Naive thymus-derived CD8-positive, alpha-beta T cell (primary cell): ENCODE measurements at places on chromosomes 4 and X. TPM values are rescaled to one million over a fixed set of nuclear protein-coding genes. Genes with fewer than 3 reads are reported as not detected.
A peak's percentile ranks its signal among the peaks of the same experiment; 100 is the strongest.

PNCK gene
- total RNA-seq: not detected

WDFY3 gene
- 1.0 TPM for total RNA-seq

SLC34A2 gene
- not detected for total RNA-seq

HNRNPH2 gene
- total RNA-seq: 49.4 TPM

RHOXF1 gene
- 1.7 TPM for total RNA-seq

DSPP gene
- not detected for total RNA-seq

DGKK gene
- total RNA-seq: not detected

TRAM1L1 gene
- not detected for total RNA-seq

KIAA1210 gene
- total RNA-seq: not detected

KLF8 gene
- total RNA-seq: 2.1 TPM

L1CAM gene
- total RNA-seq: 0.16 TPM

ANXA5 gene
- 40.7 TPM for total RNA-seq

NUP62CL gene
- 5.7 TPM for total RNA-seq

GRCh38 chr4:38461342-38461741 is 202.7 kb upstream of the KLF3 start:
- DNase-seq: no peak

GRCh38 chr4:112003231-112003907 is 141.9 kb upstream of the FAM241A start:
- DNase-seq: no peak

DNA sequence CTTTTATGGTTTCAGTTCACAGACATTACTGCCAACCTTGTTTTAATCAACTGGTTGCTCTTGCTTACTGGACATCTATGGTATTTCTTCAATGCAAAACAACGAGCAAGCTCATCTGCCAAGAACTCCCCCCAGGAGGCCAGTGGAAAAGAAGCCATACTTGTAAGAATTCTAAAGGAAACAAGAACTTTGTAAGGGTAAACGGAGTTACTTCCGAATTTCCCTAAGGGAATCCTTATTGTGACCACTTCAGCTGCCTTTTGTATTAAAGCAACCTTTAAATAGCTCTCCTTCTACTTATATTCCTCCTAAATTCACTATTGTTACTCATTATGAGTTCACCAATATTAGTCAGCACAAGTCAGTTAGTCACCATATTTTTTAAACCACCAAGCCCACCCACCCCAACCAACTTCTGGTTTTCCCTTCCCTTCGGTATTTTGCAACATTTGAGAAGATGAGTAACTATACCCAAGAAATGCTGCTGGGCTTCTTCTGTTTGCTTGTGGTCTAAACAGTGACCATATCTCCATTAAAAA is 602.8 kb upstream of the DIPK2B start:
- DNase-seq: no peak

DNA sequence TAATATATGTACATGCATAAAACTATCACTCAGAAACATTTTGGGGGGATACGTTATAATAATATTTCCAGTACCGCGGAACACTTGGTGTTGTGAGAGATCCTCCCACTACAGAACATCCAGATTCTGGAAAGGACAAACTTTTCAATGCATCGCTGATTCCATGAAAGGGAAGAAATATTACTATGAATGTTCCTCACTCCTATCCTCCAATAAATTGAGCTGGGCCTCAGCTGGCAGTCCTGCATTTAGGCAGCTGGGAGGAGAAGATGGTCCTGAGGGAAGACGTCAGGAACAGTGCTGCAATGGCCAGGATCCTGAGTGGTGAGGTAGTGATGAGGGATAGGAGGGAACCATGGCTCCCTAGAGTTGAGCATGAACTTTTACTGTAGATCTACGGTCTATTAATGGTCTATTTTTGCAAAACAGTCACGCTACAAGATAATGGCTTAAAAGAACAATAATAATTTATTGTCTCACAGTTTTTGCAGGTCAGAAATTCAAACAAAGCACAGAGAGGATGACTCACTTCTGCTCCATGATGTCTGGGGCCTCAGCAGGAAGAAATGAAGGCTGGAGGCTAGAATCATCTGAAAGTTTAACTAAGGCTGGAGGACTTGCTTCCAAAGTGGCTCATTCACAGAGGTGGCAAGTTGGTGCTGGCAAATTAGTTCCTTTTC is 538.1 kb downstream of the STIM2 start:
- DNase-seq: no peak

DNA sequence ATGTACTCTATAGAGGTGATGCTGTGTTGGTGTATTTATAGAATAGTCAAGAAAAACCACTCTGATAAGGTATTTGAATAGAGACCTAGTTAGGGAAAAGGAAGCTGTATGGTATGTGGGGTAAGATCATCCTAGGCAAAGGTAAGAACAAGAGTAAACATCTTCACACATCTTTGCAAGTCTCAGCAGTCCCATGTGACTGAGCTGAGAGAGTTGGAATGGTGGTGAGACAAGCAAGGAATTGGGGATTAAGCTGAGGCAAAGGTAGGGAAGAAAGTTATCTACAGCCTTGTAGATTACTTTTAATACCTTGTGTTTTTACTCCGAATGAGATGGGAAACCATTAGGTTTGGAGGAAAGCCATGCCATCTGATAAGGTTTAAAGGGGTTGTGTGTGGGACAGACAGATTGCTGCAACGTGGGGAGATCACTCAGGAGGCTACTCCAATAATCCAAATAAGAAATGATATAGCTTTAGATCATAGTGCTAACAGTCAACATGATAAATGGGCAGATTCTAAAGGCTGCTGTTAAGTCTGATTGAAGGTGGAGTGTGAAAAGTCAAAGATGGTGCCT is 31.7 kb upstream of the MANBA start:
- no peak for DNase-seq

DNA sequence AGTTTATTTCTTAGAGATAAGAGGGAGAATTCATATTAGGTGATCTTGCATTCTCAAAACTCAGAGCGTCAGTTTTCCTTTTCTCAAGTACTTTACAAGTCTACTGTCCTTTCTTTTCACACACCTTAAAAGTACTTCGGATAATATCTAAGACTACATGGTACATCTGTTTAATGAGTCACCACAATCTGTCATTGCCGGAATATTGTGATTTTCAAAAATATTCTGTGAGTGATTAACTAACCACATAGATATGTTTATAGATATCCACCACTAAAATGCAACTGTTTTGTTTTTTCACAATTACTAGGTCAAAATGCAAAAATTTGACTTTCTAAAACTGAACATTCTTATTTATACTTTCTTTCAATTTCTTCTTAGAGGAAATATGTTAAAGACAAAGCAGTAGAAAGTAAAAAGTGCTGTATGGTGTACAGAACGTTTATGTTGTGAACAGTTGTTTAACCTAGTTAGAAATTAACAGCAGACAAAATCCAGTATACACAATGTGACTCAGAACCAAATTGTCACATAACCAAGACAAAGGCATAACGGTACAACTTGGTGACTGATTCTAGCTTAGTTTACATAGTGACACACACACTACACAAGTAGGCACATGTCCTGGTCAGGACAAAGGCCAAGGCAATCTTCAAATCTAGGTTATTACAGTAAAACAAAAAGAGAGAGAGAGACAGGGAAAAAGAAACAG is 482.9 kb downstream of the NAF1 start:
- no peak for DNase-seq

- no peak for DNase-seq
Observed at GRCh38 chr4:74223801-74224200, 65.9 kb downstream of the MTHFD2L start.

DNA sequence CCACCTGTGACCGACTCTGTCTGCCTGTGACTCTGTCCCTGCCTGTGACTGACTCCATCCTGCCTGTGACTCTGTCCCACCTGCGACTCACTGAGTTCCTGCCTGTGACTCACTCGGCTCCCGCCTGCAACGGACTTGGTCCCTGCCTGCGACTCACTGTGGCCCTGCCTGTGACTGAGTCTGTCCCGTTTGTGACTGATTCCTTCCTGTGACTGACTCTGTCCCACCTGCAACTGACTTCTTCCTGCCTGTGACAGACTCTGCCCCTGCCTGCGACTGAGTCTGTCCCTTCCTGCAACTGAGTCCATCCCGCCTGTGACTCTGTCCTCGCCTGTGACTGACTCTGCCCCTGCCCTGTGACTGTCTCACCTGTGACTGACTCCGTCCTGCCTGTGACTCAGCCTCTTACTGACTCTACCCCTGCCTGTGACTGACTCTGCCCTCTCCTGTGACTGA is 9.6 kb upstream of the UVSSA start:
- no peak for DNase-seq

- DNase-seq: no peak
Observed at GRCh38 chr4:167419468-167420140, 185.3 kb upstream of the SPOCK3 start.

DNA sequence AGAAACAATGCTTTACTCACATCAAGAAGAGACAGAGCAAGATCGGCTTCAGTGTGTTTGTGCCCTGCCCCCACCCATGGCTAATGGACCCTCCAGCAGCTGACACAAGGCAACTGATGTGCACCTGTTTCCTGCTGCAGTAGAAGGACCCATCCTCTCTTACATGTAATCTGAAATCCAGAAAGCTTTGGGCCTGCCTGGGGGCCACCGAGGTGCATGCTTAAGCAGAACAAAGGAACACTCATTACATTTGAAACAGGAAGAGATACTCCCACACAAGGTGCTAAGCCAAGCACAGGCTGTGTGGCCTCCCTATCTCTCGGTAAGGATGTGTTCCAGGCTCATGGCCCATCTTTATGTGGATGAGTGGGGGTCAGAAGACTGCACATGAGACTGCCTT is 338.0 kb downstream of the SPOCK3 start:
- no peak for DNase-seq

DNA sequence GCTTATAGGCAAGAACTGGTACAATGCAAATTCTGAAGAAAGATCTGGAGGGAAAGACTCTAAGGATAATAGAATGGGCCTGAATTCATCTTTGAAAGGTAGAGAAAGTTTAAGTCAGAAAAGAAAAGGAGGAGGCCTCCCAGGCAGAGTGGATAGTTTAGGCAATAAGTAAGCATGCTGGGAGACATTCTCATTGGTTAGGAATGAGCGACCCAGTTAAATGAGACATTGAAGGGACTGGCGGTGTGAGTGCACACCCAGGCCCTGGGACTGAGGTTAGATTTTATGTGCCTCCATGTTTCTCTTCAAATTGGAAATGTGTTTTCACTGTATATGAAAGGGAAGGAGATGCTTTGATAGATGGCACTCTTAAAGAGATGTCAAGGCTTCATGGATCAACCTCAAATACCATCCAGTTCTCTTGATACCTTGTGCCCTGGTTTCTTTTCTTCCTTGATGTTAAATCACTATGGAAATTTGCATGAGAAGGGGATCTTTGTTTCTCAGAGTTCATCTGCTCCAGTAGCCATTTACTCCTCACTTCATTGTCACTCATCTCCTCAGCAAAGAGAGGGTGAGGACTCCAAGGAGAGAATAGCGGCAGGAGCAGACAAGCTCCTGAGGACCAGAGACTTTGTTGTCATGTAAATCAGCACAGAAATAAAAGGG is 584.2 kb upstream of the INTU start:
- no peak for DNase-seq

GRCh38 chrX:133776072-133776471 is 209.3 kb downstream of the GPC3 start:
- peak; percentile 50 for DNase-seq

DNA sequence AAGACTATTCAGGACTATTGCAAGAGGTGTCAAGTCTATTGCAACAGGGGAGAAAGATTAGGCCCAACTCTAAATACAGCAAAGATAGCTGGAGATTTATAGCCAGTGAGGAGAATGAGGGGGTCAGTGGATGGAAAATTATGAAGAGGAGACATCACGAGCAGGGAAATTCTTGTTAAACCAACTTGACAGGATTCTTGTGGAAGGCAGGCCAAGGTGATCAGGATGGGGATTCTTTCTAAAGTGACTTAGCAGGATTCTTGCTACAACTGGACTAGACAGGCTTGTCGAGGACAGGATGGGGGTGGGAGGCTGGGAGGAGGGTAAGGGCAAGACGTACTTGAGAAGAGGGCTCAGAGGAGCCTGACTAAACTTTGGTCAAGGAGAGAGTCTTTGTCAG is 89.0 kb downstream of the PHEX start:
- no peak for DNase-seq

GRCh38 chrX:7055386-7056137 is 92.0 kb upstream of the STS start:
- DNase-seq: no peak
